Hematopoietic multipotent progenitor cell treated with erythropoietin and hydrocortisone succinate and interleukin-3 and kit ligand, for 4 days (in vitro differentiated cells): ENCODE measurements at places on chromosomes 11 and 22.
A peak's percentile ranks its signal among the peaks of the same experiment; 100 is the strongest.

- no peak for DNase-seq
These were observed 63.9 kb downstream of the SYN3 start for GRCh38 chr22:32994041-32994830.

- DNase-seq, result no peak
These were observed 84.2 kb downstream of the CCDC83 start for GRCh38 chr11:85939099-85940015.

GRCh38 chr11:108369064-108369463, 98.3 kb downstream of the C11orf65 start:
- DNase-seq, result peak; percentile 13

- DNase-seq, result no peak
These were observed 24.5 kb upstream of the CACNG2 start for GRCh38 chr22:36727927-36728488.

GRCh38 chr22:20931126-20931654, 14.0 kb downstream of the CRKL start:
- no peak for DNase-seq

DNA sequence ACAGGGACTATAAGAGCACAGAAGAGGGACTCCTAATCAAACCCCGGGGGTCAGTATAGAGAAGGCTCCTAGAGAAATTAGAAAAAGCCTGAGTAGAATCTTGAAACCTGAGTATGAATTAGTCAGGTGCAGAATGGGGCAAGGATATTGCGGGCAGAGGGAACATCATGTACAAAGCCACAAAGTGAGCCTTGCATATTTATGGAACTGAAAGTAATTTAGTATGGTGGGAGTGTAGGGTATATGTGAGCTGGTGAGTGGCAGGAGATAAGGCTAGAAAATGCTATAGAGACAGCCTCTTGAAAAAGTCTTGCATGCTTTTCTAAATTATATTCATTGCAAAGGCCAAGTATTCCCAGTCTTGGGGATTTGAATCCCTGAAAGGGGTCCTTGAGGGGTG, 93.7 kb downstream of the STIM1 start:
- DNase-seq, result peak; percentile 77

DNA sequence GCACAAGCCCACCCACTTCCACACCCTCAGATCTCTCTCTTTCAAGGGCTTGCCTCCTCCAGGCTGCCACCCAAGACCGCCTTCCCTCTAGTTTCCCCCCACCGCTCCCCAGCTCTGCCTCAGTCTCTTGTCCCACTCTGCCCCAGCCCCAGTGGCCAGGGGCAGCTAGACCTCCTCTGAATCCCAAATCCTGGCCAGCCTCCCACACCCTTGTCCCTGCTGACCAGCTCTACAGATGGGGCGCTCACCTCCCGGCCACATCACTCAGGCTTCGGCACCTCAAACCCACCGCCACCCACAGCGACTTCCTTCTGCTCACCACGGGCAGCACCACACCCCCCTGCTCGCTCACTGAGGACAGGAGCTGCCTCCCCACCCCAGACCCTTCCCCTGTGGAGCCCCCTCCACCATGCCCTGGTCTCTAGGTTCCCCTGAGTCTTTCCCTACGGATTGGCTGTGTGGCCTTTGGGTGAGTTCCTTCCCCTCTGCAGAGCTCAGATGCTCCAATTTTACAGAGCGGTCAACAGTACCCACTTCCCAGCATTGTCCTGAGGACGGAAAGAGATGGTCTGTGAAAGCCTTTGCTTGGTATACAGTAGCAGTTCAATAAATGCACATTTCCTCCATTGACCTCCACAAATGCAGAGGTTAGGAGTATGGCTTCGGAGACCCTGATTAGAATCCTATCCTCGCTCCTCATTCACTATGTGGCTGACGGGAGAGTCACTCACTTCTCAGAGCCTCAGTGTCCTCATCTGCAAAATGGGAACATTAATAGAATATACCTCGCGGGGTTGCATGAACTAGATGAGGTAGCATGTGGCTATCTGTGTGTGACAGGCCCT, 11.5 kb upstream of the SPI1 start:
- DNase-seq, result peak; percentile 38

DNA sequence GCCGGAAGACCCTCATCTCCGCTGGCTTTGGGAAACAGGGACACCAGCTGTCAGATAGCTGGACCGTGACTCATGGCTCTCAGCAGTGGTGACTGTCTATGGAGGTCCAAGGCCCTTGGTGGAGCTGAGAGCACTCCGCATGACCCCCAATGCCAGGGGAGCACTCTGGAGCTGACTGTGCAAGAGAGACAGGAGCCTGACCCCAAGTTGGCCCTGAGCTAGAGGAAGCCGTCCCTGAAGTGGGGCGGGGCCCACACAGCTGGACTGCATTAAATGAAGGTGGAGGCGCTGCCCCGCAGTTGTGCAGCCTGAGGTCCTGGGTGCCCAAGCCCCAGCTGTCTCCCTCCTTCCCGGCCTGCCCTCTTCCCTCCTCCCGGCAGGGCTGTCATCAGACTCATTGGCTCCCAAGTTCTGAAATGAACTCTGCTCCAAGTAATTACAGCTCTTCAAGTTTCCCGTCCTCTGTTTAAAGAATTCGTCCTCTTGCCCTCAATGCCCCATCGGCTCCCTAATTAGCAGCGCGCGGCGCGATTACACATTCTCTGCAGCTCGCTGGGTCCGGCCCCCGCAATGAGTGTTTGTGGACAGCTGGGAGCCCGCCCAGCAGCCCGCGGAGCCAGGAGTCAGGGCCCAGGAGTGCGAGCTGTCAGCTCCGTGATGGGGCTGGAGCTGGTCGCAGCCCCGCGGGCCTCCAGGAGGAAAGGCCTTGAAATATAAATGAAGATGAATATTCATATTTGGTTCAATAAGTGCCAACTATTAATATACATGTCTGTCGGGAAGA, 93.2 kb upstream of the LMO1 start:
- no peak for DNase-seq

GRCh38 chr22:35719212-35719875, 1.7 kb downstream of the APOL5 start:
- no peak for DNase-seq

DNA sequence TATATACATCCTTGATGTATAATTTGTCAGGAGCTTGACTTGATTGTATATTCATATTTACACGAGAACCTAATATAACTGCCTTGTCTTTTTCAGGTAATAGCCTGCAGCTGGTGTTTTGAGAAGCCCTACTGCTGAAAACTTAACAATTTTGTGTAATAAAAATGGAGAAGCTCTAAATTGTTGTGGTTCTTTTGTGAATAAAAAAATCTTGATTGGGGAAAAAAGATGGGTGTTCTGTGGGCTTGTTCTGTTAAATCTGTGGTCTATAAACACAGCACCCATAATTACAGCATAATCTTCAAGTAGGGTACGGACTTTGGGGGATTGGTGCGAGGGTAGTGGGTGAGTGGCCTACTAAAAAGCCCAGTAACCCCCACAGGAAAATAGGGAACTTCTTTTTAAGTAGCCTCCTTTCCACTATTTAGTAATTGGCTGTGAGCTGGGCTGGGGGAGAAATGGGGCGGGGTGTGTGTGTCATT, 7.5 kb downstream of the MALAT1 start:
- no peak for DNase-seq

GRCh38 chr11:75594211-75594610, 32.2 kb downstream of the SERPINH1 start:
- no peak for DNase-seq

DNA sequence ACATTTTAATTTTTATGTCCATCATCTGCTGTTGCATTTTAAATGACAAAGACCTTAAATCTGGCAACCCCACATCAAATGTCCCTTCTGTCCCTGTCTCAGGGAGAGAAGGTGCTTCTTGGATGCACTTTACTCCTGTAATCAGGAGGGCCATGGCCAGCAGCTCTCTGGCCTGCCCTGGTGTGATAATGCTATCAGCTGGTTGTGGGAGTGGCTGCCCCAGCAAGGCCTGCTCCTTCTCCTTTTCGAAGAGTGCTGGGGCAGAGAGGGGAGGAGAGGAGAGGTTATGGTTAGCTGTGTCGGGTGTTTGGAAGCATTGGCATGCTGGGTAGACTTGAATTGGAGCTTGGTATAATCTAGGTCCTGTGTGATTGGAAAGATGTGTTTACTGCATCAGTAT, 12.8 kb downstream of the TNRC6B start:
- peak; percentile 96 for DNase-seq

DNA sequence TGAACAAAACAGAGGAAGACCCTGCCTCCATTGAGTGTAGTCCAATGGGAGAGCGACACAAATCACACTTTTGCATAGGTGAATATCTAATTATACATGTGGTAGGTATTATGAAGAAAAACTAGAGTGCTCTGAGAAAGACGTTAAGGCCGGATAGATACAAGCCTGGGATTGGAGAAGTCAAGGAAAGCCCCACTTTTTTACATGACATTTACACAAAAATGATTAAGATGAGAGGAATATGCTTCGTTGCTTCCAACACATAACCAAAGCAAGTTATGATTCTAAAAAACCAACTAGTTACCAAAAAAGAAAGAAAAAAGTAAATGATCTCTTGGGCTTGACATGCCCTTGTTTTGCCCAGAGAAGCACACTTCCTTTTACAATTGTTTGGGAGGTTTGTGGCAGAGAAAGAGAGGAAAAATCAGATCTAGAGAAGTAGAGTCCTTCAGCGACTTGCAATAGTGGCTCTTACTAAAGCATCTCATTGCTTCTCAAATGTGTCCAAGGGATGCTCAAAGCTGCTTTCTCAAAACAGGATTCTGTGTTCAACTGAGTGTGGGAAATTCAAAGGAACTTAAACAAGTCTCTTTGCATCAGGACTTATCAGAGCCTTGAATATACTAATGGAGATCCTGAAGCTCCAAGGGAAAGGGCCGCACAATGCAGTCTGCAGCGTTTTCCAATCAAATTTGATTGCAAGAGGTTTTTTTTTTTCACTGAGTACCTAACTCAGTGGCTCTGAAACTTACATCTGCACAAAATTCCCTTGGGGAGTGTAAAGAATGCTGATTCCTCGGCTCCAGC, 38.8 kb downstream of the FLI1 start:
- DNase-seq, result no peak

GRCh38 chr11:16406226-16406625, 49.9 kb upstream of the SOX6 start:
- DNase-seq, result no peak

DNA sequence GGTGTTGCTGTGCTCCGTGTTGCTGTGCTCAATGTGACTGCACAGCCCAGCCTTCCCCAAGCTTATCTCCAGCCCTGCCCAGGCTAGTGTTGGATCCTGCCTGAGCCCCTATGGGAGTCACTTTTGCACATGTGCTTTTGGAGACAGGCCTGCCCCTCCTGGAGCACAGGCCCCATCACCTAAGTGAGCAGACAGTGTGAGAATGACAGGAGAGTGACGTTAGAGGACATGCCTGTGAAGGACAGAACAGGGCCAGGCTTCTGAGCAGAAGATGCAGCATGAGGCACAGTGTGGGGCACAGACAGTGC, 36.6 kb upstream of the SUSD2 start:
- DNase-seq, result no peak
